ENCODE measurements at places on chromosomes 2 and 18. TPM values are rescaled to one million over a fixed set of nuclear protein-coding genes. Genes with fewer than 3 reads are reported as not detected.

Gene ALPP
- total RNA-seq = not detected

Gene CCDC148
- 1.4 TPM for total RNA-seq

Gene ZAP70
- total RNA-seq = 4.0 TPM

Gene PLCL1
- total RNA-seq = 11.3 TPM

Gene LIMS4
- 1.3 TPM for total RNA-seq

Gene NEB
- total RNA-seq = 2.0 TPM

Gene COMMD1
- total RNA-seq = 63.8 TPM

Gene LBX2
- 4.6 TPM for total RNA-seq

Gene DNAH6
- 3.0 TPM for total RNA-seq

Gene SOS1
- 49.0 TPM for total RNA-seq

Gene SP9
- 0.33 TPM for total RNA-seq

Gene FRZB
- total RNA-seq = 2.9 TPM

Gene PLA2R1
- 27.9 TPM for total RNA-seq

Gene ARHGEF4
- 10.1 TPM for total RNA-seq

Gene AQP12A
- total RNA-seq = not detected

Gene FABP1
- not detected for total RNA-seq

Gene SULT1C4
- 5.9 TPM for total RNA-seq
